ENCODE measurements at places on chromosomes 2 and 18.

DNA sequence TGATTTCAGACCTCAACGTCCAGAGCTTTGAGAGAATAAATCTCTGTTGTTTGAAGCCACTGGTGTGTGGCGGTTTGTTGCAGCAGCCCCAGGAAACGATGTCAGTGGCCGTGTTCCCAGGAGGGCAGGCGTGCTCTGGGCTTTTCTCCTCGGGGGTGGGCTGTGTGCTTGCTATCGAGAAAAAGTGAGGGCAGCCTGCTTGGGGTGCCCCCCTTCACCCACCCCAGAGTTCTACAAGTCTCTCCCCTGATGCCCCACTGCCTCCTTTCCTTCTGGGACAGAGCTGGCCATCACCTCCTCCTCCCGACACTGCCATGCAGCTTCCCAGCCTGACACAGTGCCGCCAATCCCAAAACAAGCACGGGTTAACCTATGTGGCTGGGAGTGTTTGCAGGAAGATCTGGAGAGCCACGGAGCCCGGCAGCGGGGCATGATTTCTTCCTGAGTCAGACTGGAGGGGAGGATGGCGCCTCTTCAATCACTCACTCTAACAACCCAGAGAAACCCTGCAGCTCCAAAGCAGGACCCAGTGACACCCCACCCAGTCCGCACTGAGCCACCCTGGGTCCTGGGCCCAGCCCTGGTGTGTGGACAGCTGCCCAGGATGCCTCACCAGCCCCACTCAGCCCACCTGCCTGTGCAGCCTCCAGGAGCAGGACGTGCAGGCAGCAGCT, 213.7 kb upstream of the RAB6C start:
- no peak for DNase-seq

DNA sequence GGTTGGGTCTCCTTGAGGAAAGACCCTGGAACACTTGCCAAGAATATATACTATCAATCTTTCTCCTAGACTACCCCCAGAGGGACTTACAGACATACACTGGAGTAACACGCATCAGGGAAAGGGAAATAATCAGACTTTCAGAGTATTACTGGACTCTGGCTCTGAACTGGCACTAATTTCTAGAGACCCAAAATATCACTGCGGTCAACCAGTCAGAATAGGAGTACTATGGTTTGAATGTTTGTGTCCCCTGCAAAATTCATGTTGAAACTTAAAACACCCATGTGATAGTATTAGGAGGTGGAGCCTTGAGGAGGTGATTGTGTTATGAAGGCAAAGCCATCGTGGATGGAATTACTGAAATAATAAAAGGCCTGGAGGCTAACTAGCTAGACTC, 323.7 kb downstream of the EN1 start:
- no peak for DNase-seq

DNA sequence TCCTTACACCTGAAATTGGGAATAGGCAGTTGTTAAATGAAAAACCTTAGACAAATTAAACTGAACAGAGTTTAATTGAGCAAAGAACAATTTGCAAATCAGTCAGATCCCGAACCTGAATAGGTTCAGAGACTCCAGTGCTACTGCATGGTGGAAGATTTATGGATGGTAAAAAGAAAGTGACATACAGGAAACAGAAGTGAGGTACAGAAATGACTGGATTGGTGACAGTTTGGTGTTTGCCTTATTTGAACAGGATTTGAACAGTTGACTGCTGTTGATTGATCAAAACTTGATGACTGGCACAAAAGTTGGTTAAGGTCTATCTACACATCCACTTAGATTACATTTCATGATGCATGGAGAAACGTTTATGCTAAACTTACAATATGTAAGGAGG, 248.8 kb downstream of the HNMT start:
- no peak for DNase-seq

DNA sequence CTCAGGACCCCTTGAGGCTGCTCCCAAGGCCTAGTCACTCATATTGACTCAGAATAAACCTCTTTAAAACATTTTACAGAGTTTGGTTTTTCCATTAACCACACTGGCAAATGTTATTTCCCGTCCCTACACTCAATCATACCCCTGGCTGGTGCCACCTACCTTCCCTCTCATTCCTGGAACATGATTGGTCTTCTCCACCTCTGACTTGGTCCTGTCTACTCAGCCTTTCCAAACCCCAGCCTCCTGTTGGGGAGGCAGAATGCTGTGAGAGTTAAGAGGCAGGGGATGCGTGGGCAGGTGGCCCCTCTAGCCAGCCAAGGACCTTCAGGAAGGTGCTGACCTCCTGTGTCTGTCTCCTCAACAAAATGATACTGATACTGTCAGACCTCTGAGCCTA, 149.3 kb downstream of the CABLES1 start:
- DNase-seq = no peak

- no peak for DNase-seq
Observed at GRCh38 chr2:130834091-130834930, 2.4 kb upstream of the ARHGEF4 start.

GRCh38 chr2:226725126-226725860, 74.3 kb downstream of the IRS1 start:
- DNase-seq = no peak

DNA sequence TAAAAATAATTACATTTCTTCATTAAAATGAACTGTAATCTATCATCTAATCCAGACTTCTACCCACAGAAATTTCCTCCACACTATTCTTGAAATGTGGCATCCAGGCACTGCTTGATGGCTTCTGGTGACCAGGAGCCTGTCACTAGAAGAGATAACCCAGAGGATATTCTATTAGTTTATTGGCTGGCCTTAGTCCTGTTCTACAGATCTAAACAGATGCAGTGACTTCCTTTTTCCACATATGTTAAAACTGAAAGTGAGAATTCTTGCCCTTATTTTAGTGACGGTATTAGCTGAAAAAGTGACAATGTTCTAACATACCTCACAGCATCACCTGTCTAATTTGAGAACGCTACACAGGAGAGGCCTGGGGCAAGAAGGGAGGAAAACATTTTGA, 775.4 kb downstream of the TSN start:
- DNase-seq = no peak

- no peak for DNase-seq
Observed at GRCh38 chr2:45802499-45803138, 151.1 kb downstream of the PRKCE start.
